GF-D8 (cell line): ENCODE measurements at places on chromosomes 2 and 18.

DNA sequence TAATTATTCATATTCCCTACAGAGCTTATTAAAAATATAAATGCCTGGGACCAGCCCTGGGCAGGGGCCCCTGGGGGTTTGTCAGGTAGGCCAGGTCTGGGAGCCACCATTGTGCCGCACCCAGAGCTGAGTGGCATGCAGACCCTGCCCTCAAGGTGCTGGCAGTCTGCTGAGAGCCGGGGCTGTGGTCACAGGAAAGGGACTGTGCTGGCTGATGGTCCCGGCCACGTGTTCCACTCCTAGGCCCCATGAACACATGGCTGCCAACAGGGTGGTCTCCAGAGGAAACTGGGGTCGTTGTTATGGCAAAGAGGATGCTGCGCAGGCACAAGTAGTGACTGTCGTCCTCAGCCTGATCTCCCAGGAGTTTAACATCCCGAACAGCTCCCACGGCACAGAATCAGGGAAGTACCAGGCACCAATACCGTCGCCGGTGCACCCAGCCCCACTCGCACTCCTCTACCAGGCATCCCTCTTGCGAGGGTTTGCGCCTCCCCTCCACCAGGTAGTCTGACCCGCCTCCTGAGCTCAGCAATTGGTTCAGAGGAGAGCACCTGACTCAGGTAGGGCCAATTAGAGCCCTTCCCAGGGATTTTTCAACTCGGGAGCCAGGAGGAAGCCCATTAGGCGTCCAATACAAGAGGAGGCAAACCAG, 39.2 kb upstream of the BIN1 start:
- DNase-seq: no peak

GRCh38 chr2:227130636-227131035, 33.4 kb downstream of the COL4A4 start:
- DNase-seq: no peak

- no peak for DNase-seq
Observed at GRCh38 chr2:47024046-47024445, 108.4 kb upstream of the MCFD2 start.

DNA sequence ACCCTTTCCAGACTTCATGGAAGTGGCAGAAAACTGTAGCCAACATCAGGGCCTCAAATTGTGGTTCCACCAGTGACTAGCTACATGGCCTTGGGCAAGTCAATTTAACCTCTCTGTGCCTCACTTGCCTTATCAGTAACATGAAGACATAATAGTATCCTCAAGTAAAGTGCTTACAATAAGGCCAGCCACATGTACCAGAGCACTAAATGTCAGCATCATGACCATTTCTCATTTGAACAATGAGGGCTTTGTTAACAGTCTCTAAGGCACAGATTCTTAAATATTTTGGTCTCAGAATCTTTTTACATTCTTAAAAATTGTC, 5.8 kb upstream of the KCMF1 start:
- no peak for DNase-seq

- no peak for DNase-seq
Observed at GRCh38 chr2:39164089-39164488, 43.2 kb upstream of the SOS1 start.
